ENCODE measurements at places on chromosomes 13 and 19.

- H3K27me3 ChIP-seq, result no peaks in the 10 kb centered on the region
- no peak overlapping the region for H3K4me3 ChIP-seq
- DNase-seq, result no peak
- no peak overlapping the region for H3K27ac ChIP-seq
Observed at GRCh38 chr13:38417241-38417640, 67.6 kb downstream of the UFM1 start.

DNA sequence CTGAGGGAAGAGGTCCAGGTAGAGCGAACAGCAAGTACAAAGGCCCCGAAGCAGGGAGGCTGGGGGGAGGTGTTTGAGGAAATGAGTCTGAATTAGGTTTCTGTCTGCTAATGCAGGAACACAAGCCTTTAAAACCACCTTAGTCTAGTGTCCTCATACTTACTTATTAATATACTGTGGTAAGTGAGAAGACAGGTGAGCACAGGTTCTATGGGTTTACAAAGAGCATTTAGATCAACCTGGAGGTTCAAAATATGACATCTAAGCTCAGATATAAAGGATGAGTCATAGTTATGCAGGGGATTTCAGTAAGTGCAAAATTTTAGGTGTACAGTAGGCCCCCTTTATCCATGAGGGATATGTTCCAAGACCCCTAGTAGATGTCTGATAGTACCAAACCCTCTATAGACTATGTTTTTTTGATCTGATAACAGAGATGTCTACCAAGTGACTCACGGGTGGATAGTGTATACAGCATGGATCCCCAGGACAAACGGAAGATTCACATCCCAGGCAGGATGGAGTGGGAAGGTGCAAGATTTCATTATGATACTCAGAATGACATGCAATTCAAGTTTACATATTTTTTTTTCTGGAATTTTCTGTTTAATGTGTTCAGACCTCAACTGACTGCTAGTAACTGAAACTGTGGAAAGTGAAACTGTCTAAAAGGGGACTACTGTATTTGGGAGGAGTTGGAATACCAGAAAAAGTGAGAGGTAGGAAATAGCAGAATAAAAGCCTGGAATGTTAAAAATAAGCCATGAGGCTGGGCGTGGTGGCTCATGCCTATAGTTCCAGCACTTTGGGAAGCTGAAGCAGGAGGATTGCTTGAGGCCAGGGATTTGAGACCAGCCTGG lies 18.2 kb upstream of the MED4 start:
- H3K27me3 ChIP-seq, result no peaks in the 10 kb centered on the region
- H3K4me3 ChIP-seq, result no peak overlapping the region
- H3K4me1 ChIP-seq, result peaks cover 18% of the 10 kb centered on the region
- no peaks in the 10 kb centered on the region for H3K36me3 ChIP-seq

DNA sequence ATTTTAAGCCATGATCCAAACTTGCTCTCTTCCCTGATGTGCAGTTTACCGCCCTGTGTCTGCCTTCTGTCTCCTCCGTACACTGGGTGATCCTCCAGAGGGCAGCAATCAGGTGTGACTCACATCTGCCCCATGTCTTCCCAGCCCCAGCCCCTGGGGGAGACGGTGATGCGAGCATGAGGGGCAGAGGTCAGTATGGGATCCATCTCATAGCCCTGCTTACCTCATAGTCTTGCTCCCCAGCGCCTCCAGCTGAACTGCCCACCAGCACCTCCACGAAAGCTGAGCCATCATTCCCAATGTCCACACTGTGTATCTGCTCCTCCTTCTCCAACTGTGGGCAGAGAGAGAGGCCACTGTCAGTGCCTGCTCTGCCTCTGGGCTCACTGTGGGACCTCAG lies 14.6 kb downstream of the XRCC1 start:
- H3K27ac ChIP-seq, result no peak overlapping the region
- peaks cover 12% of the 10 kb centered on the region for H3K4me1 ChIP-seq
- DNase-seq, result no peak
- H3K27me3 ChIP-seq, result no peaks in the 10 kb centered on the region

DNA sequence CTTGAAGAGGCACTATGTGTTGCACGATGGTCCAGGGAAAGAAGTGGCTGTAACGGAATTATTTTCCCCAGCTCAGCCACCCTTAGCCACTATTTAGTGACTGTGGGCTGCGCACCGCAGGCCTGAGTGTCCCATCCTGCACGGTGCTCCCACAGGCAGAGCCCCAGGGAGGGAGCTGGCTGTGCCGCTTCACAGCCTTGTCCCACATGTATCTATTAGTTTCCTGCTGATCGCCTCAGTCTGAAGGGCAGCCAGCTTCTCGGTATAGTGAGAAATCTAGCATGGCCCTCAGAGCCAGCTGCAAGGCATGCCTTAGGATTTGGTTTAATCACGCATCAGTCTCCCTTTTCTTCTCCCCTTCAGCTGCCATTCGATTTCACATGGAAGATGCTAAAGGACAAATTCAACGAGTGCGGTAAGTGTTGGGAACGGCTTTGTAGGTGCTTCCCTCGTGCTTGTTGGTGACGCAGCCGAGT lies 15.7 kb downstream of the PRAM1 start:
- DNase-seq, result no peak
- H3K27ac ChIP-seq, result no peak overlapping the region
- no peaks in the 10 kb centered on the region for H3K27me3 ChIP-seq

DNA sequence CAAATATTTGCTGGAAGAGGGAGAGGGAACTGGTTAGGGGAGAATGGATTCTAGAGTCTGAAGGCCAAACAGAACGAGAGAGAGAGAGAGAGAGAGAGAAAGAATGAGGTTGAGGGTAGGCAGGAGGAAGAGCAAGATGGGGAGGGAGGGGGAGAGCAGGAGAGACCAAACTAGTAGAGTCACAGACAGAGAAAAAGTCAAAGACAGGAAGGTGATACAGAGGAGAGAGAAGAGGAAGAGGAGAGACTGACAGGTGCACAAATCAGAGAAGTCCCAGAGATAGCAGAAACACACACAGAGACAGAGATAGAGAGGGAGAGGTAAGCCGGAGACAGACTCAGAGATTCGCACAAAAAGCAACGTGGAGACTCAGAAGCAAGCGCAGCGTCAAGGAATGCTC lies 5.6 kb upstream of the CACNG6 start:
- no peaks in the 10 kb centered on the region for H3K36me3 ChIP-seq
- peaks cover 48% of the 10 kb centered on the region for H3K27me3 ChIP-seq
- peaks cover 13% of the 10 kb centered on the region for H3K4me1 ChIP-seq
- DNase-seq, result no peak
- no peak overlapping the region for H3K4me3 ChIP-seq

DNA sequence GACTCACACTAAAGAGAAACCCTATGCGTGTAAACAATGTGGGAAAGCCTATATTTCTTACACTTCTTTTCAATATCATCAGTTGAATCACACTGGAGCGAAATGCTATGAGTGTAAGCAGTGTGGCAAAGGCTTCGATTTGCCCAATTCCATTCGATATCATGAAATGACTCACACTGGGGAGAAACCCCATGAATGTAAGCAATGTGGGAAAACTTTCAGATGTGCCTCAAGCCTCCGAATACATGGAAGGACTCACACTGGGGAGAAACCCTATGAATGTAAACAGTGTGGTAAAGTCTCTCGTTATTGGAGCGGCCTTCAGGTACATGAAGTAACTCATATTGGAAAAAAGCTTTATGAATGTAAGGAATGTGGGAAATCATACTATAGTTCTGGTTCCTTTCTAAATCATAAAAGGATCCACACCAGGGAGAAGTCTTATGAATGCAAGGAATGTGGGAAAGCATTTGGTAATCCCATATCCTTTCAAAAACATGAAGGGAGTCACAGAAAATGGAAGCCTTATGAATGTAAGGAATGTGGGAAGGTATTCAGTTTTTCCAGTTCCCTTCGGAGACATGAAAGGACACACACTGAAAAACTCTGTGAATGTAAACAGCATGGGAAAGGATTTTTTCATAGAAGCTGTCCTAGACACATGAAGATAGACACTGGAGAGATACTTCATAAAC lies 28.1 kb downstream of the ZNF20 start:
- H3K4me1 ChIP-seq, result no peaks in the 10 kb centered on the region
- no peak for DNase-seq
- H3K4me3 ChIP-seq, result no peak overlapping the region
- no peaks in the 10 kb centered on the region for H3K27me3 ChIP-seq

DNA sequence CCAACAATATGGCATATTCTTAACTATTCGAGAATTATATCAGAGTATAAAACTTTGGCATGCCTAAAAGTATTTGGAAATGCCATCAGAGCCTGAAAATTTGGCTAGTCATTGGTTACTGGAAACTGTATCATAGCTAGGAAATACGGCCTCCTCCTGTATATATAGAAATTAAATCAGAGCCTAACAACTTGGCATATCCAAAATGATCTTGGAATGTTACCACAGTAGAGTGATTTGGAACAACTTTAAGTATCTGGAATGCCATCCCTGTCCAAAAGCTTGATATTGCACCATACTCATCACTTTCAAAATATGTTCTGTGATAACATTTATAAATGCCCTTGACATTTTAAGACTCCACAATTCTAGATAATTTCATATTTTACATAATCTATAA lies 335.8 kb downstream of the SLITRK1 start:
- H3K36me3 ChIP-seq, result no peaks in the 10 kb centered on the region
- H3K27ac ChIP-seq, result no peak overlapping the region
- H3K27me3 ChIP-seq, result no peaks in the 10 kb centered on the region
- H3K4me3 ChIP-seq, result no peak overlapping the region

GRCh38 chr13:22748866-22749577 lies 431.8 kb upstream of the SGCG start:
- no peaks in the 10 kb centered on the region for H3K4me1 ChIP-seq
- no peak overlapping the region for H3K27ac ChIP-seq
- no peak for DNase-seq
- H3K36me3 ChIP-seq, result no peaks in the 10 kb centered on the region
- H3K27me3 ChIP-seq, result no peaks in the 10 kb centered on the region

DNA sequence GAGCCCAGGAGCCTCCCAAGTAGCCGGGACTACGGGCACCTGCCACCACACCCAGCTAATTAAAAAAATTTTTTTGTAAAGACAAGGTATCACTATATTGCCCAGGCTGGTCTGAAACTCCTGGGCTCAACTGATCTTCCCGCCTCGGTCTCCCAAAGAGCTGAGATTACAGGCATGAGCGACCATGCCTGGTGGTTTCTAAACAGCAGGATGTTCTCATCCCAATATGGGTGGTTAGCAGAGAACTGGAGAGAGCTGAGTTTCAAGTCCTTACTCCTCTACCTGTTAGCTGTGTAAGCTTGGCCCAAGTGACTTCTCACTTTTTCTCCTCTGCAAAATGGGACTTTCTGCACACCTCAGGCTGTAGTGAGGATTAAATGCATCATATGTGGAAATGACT lies 8.0 kb downstream of the TMEM91 start:
- no peak overlapping the region for H3K27ac ChIP-seq
- peaks cover 28% of the 10 kb centered on the region for H3K36me3 ChIP-seq
- DNase-seq, result no peak
- no peaks in the 10 kb centered on the region for H3K27me3 ChIP-seq

GRCh38 chr13:98910501-98910951 lies 67.3 kb downstream of the DOCK9 start:
- H3K4me3 ChIP-seq, result no peak overlapping the region
- H3K27ac ChIP-seq, result peak overlapping the region; percentile 10
- no peaks in the 10 kb centered on the region for H3K4me1 ChIP-seq
- no peak for DNase-seq
- H3K27me3 ChIP-seq, result no peaks in the 10 kb centered on the region

- H3K4me1 ChIP-seq, result no peaks in the 10 kb centered on the region
- no peak for DNase-seq
- H3K4me3 ChIP-seq, result no peak overlapping the region
- no peaks in the 10 kb centered on the region for H3K36me3 ChIP-seq
Observed at GRCh38 chr13:109938255-109938936, 152.0 kb upstream of the IRS2 start.

All from tibial artery (tissue), 4 donors.